ENCODE measurements at places on chromosomes 11 and 22.

DNA sequence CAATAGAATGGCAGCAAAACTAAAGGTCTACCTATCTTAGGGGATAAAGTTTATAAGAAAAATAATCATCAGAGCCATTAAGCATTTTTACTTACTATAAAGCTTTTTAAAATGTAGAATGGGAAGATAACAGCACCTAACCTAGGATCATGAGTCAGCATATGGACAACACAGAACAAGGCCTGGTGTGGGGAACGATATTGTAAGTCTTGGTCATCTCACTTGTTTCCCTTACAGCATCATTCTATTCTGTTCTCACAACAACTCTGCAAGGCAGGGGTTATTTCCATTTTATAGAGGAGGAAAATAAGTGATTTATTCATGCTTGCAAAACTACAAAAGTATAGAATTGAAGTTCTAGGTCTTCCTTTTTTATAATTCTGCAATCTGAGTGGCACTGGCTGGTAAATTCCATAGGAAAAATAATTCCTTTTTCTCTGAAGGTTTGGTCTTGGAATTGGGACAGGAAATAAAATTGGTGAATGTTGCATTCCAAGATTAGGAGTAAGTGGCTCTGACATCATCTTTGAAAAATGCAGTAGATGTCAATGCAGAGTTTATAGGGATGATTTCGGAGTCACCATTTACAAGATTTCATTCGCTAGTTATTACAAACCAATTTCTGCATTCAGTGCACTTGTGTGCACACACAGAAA, 423.0 kb downstream of the DYNC2H1 start:
- no peak for DNase-seq

GRCh38 chr22:50269573-50269969, 609 bp downstream of the MAPK11 start:
- DNase-seq, result no peak

DNA sequence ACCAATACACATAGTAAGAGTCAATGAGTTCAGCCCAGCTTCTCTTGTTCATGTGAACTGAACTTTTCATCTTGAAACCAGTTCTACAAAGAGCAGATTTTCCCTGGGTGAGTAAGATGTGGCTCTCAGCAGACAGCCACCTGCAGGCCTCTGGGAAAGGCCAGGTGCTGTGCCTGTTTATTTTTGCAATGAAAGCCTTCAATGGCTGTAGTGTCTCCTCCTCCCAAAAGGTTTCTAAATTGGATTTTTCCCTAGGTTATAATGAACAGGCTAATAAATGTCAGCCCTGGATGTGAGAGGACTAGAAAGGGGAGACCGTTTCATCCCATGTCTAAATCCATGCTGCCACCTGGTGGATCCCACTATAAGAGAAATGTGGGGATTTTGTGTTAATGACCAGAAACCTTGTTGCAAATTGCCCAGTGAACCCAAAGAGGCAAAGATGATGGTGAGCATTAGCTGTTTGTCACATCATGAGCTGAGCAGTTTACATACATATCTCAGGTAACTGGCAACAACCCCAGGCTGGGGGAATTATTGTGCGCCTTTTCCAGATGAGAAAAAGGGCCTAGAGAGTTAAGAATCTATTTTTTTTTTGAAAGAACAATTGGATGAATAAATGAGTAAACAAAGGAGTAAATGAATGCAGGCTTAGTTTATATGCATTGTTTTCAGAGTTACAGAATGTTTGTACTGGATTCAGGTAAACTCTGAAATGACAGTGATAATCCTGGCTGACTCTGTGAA, 12.7 kb downstream of the C11orf91 start:
- no peak for DNase-seq

GRCh38 chr11:134164490-134165370, 59.0 kb downstream of the NCAPD3 start:
- no peak for DNase-seq

DNA sequence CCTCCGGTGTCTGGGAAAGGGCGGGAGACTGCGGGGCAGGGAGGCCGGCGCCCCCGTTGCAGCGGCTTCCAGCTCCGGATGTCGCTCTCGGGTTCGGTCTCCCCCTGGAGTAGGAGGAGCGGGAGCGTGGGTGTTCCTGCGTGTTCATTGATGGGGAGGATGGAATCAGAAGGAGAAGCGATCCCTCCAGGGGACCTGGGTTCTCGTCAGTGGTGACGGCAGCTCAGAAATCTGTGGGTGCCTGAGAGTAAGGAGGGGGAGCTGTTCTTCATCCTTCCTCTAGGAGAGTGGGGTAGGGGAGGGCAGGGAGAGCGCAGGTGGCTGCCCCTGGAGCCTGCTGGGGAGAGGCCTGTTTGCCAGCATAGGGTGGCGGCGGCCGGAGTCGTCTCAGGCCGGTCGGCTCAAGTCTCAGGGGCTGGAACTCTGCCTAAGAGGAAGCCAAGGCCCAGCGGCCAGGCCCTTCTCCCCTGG, 1.1 kb downstream of the UBASH3B start:
- DNase-seq, result no peak

DNA sequence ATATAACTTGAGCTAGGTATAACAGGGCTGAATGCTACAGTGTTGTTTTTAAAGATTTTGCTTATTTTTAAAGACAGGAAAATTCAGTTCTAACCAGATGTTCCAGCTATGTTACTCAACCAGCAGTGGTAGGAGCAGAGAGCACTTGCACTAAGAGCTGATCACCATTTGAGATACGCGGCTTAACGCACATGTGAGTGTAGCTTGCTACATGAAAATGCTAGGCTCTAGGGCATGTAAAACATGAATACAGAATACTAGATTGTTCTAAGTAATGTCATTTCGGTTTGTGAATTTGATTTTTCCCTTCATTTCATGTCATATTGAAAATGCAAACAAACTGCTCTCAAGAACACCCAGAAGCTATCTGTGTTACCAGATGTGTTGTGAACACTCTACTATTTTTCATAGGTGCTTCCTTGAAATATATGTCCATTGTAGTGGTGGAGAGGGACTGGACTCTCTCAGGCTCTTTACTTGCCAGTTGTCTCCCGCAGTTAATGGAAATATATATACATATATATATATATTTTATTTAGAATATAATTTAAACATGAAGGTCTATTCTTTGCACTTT, 10.8 kb upstream of the TECTA start:
- no peak for DNase-seq

DNA sequence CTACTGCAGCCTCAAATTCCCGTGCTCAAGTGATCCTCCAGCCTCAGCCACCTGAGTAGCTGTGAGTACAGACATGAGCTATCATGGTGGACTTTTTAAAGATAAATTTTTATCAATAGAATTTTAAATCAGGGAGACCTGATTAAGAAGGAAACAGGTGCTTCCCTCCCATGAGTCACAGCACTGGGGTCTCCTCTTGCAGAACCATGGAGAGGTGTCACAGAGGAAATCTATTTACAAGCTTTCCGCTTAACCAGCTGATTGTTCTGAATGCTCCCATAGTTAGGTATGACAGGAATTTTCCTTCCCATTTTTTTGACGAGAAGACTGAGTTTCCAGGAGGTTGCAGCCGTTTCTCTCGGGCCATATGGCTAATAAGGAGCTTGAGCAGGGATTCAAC, 516.1 kb downstream of the MIAT start:
- no peak for DNase-seq

DNA sequence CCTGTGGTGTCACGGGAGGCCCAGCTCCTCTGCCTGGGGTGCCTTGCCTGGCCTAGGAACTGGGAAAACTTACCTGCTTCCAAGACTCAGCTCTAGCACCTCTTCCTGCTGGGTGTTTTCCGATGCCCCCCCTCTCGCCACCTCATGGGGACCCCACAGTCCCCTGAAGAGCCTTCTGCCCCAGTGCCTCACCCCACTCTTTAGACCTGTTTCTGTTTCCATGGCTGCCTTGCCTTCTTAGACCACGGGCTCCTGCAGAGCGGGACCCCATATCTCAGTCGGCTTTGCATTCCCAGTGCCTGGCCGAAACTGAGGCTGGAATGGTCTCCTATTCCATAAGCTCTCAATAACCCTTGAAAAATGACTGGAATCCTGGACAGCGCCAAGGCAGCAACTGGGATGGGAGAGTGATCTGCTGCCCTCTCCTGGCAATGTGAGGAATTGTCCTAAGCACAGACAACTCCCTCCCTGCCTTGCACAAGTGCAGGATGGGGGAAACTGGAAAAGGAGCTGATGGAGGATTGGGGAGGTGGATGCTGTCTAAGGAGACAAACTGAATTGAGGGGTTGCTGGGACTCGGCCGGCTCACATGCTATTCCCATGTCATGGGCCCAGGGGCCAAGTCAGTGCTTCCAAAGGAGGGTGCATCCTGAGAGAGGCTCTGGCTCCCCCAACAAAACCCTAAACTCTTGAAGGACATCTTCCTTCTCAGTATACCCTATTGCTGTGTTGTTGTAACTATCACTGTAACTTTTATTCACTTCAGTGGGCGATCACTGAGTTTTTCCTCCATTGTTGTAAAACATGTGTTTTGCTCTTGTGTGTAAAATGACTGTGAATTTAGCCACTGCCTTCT, 26.6 kb upstream of the IL17RA start:
- DNase-seq, result peak; percentile 25

DNA sequence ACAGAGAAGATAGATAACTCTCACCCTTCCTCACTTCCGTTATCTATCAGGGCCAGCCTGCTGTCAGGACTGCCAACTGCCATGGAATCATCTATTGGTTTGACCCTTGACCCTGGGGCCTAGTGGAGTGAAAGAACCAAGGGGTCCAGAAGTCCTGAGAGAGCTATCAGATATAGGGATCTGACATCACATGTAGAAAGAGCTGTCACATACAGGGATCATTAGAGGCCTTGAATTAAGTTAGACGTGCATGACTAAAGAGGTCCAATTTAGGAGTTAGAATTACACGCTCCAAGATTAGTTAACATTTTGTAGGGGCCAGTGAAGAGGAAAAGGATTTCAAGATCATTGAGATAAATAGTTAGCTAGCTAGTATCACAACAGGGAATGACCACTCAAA, at the start of gene TMEM225:
Gene TMEM225 (minus strand): TSS at position 101 of the 400 bp plus-strand sequence. CDS start 245 bp downstream, outside the sequence.
- DNase-seq, result no peak

GRCh38 chr22:47161631-47162030, 399.2 kb downstream of the TBC1D22A start:
- DNase-seq, result no peak

GRCh38 chr11:103534959-103535358, 425.7 kb downstream of the DYNC2H1 start:
- no peak for DNase-seq

DNA sequence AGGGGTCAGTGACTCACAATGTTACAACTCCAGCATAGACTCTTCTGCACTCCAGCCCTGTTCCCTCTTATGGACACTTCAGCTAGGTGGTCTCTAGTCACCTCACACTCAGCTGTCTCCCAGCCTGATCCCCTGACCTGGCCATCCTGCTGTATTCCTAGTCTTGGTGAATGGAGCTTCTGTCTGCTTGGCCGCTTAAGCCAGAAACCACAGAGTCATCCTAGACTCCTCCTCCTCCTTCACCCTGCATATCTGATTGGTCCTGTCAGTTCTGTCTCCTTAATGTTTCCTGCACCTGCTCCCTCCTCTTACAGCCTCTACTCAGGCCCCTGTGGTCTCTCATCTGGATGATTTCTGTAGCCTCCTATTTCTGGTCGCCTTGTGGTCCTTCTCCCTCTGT, 144.9 kb downstream of the HIPK3 start:
- no peak for DNase-seq

DNA sequence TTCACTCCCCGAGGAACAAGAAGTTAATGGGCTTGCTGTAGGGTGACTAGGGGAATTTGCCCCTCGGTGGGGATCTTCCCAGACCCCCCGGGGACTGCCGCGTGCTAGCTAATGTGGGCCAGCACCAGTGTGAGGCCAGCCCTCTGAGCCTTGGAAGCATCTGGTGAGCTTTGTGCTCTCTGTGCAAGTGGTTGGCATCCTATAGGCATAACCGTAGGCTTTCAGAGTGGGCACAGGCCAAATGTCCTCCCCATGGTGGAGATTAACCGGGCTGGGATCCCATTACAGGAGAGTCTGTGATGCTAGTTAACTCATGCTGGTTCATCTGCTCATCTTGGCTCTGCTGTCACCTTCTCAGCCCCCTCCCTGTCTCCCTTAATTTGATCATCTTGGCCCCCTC, 125.7 kb downstream of the TRIM29 start:
- DNase-seq, result no peak

GRCh38 chr11:110711448-110711775, 825 bp downstream of the ARHGAP20 start:
- no peak for DNase-seq

DNA sequence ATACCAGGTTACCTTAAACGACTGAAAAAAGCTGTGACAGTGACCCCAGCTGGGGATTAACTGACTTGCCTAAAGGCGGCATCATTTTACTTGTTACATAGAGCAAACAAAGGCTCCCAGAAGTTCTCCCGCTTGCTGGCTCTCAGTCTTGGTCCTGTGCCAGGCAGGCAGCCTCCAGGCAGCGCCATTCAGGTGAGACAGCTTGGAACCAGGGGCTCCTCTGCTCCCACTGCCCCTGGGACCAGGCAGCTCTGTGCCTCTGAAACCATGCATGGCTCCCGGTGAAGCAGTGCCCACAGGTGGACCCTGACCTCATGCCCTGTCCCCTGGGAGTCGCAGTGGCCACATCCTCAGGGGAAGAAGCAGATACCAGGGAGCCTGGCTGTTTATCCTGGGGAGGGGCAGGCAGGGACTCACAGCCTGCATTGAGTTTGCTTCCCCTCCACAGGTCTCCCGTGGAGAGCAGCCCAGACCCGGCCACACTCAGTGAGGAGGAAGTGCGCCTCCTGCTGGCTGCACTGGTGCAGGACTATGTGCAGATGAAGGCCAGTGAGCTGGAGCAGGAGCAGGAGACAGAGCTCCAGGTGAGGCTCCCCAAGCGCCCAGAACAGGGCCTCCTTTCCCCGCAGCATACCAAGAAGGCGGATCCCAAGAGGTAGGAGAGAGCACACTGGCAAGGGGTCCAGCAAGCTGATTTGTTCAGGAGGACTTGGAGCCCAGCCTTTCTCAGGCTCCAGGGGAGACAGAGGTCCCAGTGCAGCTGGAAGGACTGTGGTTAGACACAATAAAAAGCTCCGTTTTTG, 15.6 kb upstream of the CYP2R1 start:
- peak; percentile 64 for DNase-seq

- DNase-seq, result no peak
Measured at GRCh38 chr11:128492461-128492860, 94.9 kb downstream of the ETS1 start.

- no peak for DNase-seq
Measured at GRCh38 chr11:117936973-117937372, 7.8 kb upstream of the TMPRSS13 start.

DNA sequence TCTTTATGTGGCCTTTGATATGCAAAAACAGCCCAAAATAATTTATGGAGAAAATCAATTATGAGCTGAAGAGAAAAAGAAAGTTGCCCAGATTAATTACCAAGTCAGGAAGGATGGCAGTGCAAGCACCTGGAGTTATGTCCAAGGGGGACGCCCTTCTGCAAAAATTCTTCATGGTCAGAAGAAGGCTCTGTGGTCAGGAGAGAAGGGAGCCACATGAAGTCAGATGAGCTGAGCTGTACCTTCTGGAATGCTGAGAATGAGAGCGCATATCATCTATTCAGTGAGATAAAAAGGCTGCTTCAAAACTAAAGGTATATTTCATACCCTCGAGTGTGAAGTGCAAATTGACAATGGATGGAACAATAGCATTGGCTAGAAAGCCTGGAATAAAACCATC, 607.4 kb downstream of the NTM start:
- DNase-seq, result no peak

GRCh38 chr11:85705800-85706199, 19.8 kb upstream of the CCDC89 start:
- no peak for DNase-seq

Measured in stimulated activated CD8-positive, alpha-beta memory T cell treated with anti-CD3 and anti-CD28 coated beads, Interleukin-7, amount 100 ng/mL, for 1 hour (primary cell).